Left kidney (tissue), 8 donors: ENCODE measurements at places on chromosomes 7 and 10. TPM values are rescaled to one million over a fixed set of nuclear protein-coding genes. Genes with fewer than 3 reads are reported as not detected.

The OPALIN gene
- polyA plus RNA-seq, result not detected

- DNase-seq, result no peak
Observed at GRCh38 chr10:44513591-44513990, 128.7 kb upstream of the CXCL12 start.

The HOXA1 gene
- 3.4 TPM for polyA plus RNA-seq

The COPG2 gene
- 65.3 TPM for polyA plus RNA-seq

GRCh38 chr7:134029743-134030142, 97.4 kb upstream of the LRGUK start:
- no peak for DNase-seq

DNA sequence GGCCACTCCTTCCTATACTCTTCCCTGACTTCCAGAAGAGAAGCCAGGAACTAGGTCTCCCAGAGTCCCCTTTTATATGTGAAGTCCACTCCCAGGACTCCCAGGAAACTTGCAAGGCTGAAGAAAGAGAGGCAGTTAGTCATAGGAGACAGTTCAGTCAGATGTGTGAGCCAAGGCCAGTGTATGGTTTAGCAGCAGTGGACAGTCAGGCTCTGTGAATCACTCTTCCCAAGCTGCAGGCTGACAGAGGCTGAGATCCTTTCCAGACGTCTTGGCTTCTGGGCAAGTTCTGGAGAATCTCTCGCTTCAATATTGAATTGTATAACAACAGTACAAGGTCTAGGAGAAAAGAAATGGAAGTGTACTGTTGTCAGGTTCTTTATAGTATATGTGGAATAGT, 26.9 kb downstream of the BLVRA start:
- DNase-seq, result no peak

The AKR1D1 gene
- 0.08 TPM for polyA plus RNA-seq

DNA sequence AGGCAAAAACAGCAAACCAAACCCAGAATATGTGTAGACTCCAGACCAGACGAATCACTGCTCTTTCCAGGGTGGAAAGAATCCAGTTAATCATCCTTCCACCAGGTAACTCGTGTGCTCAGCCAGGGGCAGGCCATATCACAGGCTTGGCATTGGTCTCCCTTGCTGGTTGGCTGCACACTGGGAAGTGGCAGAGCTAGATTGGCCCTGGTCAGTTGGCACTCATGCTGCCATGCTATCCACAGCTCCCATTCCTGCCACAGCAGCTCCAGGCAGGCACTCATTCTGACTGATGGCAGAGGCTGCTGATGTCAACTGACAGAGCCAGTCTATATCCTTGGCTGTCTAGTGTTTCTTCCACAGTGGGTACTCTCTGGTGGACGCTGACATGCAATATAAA, 9.7 kb upstream of the GDF10 start:
- DNase-seq, result no peak

The ST8SIA6 gene
- 1.7 TPM for polyA plus RNA-seq

The CCL24 gene
- not detected for polyA plus RNA-seq

- DNase-seq, result no peak
Observed at GRCh38 chr10:49093922-49094321, 21.4 kb downstream of the VSTM4 start.

DNA sequence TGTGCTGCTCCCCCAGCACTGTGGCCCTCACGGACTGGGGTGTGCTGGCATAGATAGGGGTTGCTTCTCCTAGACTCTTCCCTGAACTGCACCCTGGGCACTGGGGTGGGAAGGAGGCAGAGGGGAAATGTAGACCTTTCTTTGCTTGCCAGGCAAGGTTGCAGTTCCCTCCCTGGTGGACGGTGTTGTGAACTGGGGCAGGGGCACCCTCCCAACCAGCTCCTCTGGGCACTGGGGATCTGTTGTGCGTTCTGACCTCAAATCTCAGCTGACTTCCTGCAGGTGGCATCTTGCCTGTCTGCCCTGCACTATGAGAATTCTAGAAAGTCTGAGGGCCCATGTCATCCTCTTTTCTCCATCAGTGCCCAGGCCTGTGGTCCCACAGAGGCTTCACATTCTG, 53.9 kb downstream of the ARHGAP22 start:
- DNase-seq, result no peak

GRCh38 chr10:11154849-11155498, 137.3 kb downstream of the CELF2 start:
- DNase-seq, result no peak

DNA sequence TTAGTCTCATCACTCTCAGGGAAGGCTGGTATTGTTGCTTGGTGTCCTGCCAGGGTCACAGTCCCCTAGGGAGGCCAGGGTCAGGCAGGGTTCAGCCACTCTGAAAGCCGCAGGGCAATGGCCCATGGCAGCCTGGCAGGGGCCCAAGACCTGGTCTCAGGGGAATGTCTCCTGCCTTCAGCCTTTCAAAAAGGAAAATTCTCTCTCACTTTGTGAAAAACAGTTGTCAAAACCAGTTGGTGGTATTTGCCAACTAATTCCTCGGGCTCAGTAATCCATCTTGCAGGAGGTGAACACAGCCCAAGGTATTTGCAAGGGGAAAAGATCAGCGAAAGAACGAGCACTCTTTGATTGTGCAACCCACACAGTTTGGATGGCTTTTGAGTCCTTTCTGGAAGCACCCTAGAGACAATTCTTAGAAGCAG, 101.5 kb downstream of the JCAD start:
- no peak for DNase-seq

The RGR gene
- polyA plus RNA-seq, result not detected

GRCh38 chr10:3711918-3712317, 73.1 kb downstream of the KLF6 start:
- no peak for DNase-seq

DNA sequence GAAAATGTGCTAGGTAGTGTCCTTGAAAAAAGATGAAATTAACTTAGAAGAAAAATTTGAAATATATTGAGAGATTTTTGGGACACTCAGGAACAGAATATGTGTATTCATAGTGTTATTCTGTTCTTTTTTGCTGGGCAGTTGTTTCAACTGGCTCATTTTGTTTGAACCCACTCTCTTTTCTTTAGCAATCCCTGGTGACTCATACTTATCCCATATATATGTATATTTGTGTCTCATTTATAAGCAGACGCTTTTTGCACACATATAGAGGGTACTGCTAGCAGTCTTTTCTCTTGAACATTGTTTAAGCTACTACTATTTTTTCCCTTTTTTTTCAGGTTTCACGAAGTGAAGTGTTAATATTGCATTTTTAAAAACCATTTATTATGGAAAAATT, 1.9 kb downstream of the EXOC6 start:
- no peak for DNase-seq

- no peak for DNase-seq
Observed at GRCh38 chr10:60597513-60597912, 180.8 kb upstream of the CDK1 start.

DNA sequence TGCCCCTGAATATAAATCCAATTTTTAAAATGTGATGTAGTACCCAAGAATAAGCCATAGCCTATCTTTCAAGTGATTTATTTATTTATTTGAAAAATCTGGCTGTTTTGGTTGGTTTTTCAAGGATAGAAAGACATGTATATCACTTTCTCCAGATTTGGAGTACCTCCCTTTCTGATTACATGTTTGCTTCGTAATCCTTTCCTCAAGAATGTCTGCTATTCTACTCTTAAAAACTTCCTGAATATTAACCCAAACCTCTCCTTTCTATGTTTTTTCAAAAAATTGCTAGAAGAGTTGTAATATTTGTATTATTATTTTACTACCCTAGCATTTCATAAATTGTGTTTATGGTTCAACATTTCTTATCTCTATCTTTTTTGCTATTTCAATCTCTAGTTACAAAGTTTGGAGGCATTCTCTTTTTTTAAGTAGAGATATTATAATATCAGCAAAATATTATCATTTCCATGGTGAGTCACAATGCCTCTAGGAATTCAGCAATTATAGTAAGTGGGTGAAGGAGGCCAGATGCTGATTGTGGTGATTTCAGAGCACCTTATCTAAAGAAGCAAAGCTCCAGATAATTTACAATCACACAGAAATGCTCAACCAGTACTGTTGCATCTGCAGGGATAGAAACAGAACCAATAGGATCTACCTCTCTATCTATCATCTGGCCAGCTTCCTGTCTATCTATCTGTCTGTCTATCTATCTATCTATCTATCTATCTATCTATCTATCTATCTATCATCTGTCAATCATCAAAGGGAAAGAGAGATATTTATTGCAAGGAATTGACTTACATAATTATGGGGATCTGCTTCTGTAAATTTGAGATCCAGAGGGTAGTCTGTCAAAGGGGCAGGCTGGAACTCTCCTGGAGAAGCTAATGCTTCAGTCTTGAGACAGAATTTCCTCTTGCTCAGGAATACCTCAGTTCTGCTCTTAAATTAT, 412.5 kb upstream of the SEMA3C start:
- DNase-seq, result no peak

- no peak for DNase-seq
Observed at GRCh38 chr10:70376436-70377378, 5.7 kb downstream of the LRRC20 start.

The SEMA3E gene
- polyA plus RNA-seq, result 1.3 TPM

DNA sequence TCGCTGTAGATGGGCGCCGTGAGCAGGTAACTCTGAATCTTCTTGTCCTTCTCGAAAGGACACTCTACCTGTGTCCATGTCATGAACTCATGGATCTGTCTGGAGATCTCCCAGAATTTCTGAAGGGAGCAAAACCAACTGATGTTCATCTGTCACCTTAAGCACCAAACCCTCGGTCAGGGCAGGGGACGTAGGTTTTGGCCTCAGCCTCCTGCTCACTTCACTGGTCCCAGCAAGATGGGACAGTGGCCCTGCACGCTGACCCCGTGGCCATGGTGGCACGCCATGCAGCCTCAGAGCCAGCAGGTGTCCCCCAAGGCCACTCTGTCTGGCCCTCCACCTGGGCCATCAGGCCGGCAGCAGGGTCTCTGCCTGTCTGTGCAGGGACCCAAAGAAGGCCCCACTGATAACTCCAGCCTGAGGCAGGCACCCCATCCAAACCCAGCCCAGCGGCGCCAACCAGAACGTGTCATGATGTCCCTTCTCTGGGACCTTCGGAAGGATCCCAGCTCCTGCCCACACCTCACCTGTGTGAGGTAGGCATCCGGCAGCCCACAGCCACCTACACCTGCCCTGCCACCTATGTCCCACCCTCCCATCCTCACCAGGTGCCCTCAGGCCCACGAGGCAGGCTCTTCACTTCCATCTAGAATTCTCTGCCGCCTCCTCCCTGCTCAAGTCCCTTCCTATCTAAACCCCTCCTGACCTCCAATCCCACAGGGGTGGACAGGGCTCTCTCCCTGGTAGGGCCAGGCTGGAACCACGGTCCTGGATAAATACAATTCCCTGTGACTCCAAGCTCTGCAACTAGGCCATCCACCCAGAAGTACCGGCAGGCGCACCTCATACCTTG, 59.0 kb downstream of the CSGALNACT2 start:
- DNase-seq, result no peak

The DRGX gene
- polyA plus RNA-seq, result not detected

The MSMB gene
- polyA plus RNA-seq, result not detected

The TAS2R41 gene
- not detected for polyA plus RNA-seq

DNA sequence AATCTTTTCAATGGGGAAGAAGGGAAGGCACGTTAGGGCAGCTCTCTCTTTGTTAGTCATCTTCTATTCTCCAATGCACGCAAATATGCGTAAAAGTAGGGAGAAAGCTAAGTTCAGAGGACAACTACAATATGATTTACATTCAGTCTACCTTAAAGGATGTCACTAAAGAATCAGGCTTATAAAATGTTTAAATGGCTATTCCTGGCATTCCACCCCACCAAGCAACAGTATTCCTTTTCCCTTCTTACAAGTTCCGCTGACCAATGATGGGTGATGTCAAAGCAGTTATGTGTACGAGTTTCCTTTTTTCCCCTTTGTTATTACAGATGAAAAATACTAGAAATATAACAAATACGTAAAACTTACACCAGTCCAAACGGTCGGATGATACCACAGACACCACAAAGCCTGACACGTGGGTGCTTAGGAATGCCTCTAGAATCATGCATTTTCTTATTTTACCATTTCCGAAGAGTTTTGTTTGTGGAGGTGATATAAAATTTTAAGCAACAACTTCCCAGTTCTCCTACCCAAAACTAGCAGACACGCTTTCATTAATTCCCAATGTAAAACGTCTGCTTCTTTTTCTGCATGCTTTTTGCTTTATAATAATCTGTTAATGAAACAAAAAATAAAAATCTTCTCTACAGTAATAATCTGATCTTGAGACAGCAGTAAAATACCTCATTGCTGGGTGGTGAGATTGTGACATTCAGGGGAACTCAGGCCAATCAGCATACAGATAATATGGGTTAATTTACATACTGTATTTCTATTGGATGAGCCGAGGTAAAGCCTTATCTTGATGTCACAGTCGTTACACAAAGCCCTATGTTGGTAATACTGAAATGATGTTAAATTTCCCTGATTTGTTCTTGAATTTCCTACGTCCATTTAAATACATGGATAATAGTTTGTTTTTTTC, 708 bp upstream of the GPR85 start:
- DNase-seq, result peak; percentile 25

DNA sequence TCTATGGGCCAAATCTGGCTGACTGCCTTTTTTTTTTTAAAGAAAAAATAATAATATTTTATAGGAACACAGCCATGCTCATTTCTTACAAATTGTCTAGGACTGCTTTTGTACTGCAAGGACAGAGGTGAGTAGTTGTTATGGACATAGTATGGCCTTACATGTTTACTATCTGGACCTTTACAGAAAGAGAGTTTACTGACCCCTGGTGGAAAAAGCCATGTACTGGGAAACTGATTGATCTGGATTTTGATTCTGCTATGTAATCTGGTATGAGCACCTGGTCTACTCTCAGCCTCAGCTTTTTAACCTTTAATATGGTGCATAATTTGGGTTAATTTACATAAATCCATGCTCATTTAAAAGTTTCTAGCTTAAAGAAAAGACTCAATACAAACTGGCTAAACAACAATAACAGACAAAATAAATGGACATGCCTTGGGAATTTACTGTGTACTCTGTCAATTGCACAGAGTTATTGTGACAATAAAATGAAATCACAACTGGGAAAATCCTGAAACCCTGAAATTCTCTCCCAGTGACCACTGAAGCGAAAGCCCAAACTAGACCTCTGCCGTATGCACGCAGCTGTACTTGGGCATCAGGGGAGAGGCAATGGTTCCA, 260.7 kb downstream of the BMPER start:
- no peak for DNase-seq

The SPDYE3 gene
- 9.6 TPM for polyA plus RNA-seq

DNA sequence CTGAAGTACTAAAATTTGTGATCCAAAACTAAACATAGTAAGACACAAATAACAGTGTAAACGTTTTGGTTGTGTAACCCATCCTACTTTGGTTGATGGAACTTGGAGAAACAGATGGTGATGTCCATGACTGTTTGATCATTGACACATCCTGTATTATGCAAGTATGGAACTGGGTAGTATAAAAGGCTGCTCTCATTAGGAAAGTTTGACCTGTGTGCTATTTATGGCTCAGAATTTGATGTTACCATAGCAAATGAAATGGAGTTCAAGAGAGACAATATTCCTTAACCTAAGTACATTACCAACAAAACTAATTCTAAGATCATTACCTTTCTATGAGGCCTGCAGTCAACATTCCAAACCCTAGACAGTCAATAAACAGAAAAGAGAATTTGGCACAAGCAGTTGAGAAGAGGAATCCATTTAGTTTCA, 39.9 kb downstream of the DKK1 start:
- DNase-seq, result no peak

The CNNM1 gene
- 1.8 TPM for polyA plus RNA-seq

- DNase-seq, result no peak
Observed at GRCh38 chr10:73932620-73933112, 21.7 kb downstream of the PLAU start.
